Astrocyte of the cerebellum (primary cell): ENCODE measurements at places on chromosomes 6 and 20.

GRCh38 chr6:73942592-73943186, 246.7 kb downstream of the CD109 start:
- no peak for DNase-seq

DNA sequence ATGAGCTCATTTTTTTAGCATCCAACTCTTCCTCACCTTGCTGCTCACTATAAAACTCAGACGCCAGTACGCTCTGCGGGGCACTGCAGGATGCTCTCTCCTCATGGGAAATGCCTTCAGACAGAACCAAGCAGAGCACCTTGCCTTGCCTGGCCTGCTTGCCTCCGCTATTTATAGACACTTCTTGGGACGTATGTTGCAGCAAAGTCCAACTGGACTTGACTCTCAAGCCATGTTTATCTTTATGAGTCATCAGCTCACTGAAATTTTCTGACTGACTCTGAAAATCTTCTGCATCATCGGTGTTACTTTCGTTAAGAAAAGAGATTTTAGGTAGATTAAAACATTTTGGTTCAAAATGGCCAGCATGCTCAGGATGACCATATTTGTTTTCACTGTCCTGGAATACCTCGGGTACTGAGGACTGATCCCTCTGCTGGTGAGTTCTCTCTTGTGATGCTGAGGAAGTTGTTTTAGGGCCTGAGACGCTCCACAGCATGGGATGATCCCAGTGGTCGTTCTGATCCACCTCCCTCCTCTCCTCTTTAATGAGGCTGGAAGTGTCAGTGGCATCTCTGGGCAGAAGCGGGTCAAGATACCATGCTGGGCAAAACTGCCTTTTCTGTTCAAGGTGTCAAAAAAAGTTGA, 204.5 kb downstream of the KIF16B start:
- DNase-seq, result no peak

- no peak for DNase-seq
Observed at GRCh38 chr20:37230200-37230599, 31.4 kb downstream of the GHRH start.

DNA sequence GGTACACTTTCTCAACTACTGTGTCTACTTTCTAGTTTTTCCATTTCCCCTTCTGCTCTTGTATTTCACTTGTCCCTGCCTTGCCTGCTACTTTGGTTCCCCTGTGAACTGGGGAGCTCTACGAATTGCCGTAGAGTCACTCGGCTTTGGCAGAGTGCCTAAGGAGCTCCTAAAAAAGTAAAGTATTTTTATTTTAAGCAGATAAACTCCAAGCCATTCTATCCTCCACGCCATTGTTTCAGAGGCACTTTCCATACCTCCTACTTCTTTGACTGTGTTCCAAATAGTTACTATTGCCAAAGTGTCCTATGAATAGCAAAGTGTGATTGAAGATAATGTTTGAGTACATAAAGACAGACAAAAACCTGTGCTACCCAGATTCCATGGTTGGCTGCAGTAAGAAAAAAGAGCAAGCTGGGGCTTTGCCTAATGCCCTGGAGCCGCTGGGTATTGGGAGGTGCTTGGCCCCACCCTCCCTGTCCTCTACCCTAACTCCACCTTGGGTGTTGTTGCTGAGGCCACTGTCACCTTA, 5.1 kb upstream of the MBOAT1 start:
- no peak for DNase-seq

DNA sequence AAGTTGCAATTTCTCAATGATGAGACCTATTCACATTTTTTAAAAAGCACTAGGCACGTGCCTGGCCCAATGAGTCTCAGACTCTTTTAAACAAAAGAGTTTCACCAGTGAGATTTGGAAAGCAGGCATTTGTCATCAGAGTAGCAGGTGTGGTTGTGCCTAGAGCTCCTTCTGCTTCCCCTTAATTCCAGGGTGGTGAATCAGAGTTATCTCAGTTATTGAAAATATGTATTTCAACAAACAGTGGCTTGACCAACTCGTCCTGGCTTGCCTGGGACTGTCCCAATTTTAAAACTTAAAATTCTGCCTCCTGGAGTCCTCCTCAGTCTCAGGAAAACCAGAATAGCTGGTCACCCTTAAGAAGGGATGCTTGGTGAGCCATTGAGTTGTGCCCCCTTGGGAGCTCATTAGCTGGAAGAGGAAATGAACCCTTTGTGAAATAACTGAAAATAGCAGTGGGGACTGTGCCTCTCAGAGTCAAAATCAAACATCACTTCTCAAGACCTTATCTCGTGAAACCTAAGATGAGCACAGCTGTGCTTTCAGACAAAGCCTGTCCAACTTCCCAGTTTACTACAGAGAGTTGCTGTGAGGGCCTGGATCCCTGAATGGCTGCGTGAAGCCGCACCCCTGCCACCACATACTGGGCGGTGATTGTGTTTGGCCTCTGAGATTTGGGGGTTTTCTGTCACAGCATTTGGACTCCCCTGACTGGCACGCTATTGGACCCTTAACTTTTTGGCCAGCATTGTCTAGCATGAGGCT, 116.3 kb downstream of the ANKRD60 start:
- no peak for DNase-seq

DNA sequence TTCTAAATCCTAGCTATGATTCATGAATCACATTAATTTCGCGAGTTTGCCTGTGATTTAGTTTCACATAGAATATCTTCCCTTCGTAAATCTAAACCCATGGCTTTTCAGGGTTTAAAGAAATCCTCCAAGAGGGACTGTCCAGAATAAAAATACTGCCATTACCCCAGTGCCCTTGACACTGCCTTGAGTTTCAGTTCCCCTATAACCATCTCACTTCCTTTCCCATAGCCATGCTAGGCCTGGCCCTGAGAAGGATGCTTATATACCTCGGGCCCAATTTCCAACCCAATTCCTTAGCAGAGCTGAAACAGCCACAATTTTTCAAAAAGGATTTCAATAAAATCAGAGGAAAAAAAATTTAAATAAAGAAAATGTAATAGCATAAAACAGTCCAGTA, 697.3 kb downstream of the FRK start:
- no peak for DNase-seq

- no peak for DNase-seq
Observed at GRCh38 chr6:29665942-29666825, 9.3 kb downstream of the MOG start.

DNA sequence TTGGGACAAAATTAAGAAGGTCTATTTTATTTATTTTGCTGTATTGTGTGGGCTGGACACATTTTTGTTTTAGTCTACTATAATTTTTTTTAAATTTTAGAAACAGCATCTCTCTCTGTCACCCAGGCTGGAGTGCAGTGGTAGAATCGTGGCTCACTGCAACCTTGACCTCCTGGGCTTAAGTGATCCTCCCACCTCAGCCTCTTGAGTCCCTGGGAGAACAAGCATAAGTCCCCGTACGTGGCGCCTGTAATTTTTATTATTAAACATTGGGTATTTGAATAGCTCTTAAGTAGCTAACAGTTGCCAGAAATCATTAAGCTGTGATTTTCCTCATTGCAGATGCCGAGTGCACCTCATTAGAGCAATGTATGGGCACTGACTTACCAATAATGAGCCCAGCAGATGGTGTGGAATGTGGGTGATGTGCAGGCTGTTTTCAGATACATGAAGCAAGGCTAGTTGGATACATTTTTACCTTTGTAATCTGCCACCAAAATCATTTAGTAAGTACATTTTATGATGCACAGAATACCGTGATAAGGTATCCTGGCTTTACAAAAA, 10.3 kb upstream of the MAS1 start:
- DNase-seq, result no peak

DNA sequence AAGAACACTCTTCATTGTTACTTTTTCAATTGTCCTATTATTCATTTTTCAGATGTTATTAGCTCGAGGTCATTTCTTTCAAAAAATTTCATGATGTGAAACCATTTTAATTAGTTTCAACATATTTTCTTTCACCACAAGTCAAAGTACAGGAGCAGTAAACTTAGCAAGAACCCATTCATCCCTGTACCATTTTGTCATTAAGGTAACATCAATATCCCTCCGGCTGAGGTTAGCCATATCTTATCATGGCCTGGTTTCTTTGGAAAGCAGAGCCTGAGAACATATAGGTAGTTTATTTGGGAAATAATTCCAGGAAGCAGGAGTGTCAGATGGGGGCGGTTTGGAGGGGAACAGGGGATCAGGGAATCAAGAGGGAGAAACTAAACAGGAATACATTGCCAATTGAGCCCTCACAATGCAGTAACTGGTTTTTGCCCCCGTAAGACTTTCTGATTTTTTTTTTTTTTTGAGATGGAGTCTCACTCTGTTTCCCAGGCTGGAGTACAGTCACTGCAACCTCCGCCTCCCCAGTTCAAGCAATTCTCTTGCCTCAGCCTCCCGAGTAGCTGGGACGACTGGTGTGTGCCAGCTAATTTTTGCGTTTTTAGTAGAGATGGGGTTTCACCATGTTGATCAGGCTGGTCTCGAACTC, 83.7 kb downstream of the MKKS start:
- no peak for DNase-seq

- DNase-seq, result no peak
Observed at GRCh38 chr6:83517500-83517899, 5.2 kb downstream of the PRSS35 start.

- DNase-seq, result peak; percentile 96
Observed at GRCh38 chr6:16947375-16948015, 154.4 kb upstream of the STMND1 start.

- DNase-seq, result no peak
Observed at GRCh38 chr6:87541744-87542143, 48.0 kb downstream of the RARS2 start.

- DNase-seq, result no peak
Observed at GRCh38 chr6:90816764-90817163, 229.9 kb upstream of the MAP3K7 start.

GRCh38 chr6:72649032-72649984, 27.4 kb downstream of the KCNQ5 start:
- DNase-seq, result peak; percentile 80

DNA sequence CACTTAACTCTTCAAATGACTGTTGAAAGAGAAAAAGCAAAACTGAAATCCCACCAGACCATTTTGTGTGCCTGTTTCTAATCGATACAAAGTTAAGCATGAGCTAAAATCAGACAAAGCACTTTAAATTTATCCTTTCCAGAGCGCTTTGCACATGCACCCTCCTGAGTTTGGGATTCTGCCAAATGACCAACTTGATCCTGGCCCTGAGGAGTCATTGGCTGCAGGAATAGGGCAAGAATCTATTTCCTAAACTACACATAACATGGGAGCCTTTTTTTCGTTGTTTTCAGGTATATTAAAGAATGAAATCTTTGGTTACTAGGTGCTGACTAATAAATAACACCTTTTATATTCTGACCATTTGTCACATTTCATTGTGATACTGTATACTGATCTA, 23.8 kb upstream of the MTHFD1L start:
- DNase-seq, result no peak

GRCh38 chr20:24991897-24992486, 559 bp downstream of the APMAP start:
- no peak for DNase-seq

DNA sequence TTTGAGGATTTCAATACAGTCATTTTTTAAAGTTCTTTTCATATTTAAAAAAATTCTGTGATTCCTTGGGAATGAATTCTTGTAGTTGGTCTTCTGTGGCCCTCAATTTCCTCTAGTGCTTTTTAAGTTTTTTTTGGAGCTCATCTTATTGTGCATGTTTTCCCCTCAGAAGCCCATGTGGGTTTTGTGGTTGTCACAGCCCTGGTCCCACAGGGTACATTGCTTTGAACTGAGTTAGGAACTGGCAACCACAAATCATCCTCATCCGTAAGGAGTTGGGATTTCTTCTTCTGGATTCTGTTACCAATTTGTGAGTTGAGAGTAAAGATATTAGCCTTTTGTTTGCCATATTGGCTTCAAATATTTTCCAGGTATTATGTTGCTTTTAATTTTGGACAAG, 89.9 kb downstream of the AKAP7 start:
- DNase-seq, result no peak

- DNase-seq, result no peak
Observed at GRCh38 chr6:149563928-149564325, 2.2 kb upstream of the GINM1 start.

- DNase-seq, result no peak
Observed at GRCh38 chr20:6341491-6341890, 218.7 kb upstream of the FERMT1 start.

DNA sequence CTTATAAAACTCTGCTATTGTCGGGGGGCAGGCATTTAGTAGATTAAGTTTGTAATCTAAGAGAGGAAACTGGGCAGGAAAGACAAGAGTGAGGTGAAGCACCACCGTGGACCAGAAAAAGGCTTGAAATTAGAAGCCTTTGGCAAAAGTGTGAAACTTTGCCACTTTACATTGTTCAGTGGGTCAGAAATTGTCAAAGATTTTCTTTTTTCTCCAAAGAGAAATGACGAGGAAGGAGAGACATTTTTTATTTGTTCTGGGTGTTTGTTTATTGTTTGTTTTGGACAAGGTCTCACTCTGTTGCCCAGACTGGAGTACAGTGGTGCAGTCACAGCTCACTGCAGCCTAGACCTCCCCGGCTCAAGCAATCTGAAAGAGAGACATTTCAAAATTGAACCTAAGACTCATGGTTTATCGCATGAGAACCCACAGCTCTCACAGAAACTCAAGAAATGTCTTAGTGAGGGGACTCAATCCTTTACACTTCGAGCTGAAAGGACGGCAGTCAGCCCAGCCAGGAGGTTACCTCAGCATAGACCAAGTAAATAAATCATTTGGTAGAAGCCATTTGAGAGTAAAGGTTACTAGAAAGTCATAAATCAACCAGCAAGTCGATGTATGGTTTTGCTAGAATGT, 262.8 kb upstream of the TAB2 start:
- no peak for DNase-seq

DNA sequence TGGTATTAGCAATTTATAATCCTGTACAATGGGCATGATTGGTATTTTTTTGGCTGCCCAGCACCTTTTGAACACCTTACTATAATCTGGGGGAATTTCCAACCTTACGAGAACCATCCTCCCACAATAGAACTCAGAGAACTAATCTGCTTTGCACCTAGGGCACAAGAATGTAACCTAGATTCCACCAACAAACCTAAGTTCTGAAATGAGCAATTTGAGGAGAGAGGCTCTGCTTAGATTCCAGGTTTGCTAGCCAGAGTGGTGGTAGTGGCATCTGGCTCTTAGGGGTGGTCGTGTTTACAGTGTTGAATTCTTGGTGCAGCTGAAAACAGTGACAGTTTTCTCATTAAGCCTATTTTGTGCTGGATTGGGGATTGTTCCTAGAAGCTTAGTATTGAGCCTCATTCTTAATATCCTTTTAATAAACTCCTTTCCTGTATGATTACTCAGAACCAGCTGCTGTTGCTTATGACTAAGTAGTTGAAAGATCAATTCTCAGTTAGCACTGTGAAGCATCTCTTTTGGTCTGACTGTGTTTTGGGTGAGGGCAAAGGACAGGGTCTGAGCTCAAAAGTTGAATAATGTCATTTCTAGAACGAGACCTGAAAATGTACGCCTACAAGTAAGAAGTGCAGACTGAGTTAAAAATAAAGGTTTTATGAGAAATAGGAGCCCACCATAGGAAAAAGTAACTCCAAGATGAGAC, 385.6 kb downstream of the CDKAL1 start:
- DNase-seq, result no peak

DNA sequence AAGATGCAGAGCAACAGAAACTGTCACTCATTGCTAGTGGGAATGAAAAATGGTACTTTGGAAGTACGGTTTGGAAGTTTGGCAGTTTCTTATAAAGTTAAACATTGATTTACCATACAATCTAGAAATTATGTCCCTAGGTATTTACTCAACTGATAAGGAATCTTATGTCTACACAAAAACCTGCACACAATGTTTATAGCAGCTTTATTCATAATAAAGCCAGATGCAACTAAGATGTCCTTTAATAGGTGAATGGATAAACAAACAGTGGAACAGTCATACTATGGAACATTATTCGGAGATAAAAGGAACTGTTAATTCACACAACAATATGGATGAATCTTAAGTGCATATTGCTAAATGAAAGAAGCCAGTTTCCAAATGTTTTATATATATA, 96.2 kb upstream of the SIRPA start:
- no peak for DNase-seq
